Activated CD4-positive, alpha-beta T cell treated with anti-CD3 and anti-CD28 coated beads, Interleukin-2, amount 10 ng/mL, durations not matched to agents 24 days and 14 days (primary cell): ENCODE measurements at places on chromosomes 1 and 21. TPM values are rescaled to one million over a fixed set of nuclear protein-coding genes. Genes with fewer than 3 reads are reported as not detected.

Gene OR6K2
- total RNA-seq = not detected in 2 replicates

Gene SPATA17
- not detected in 2 replicates for total RNA-seq

Gene C8B
- not detected in 2 replicates for total RNA-seq

Gene SELL
- 82.3 and 92.7 TPM in 2 replicates for total RNA-seq

Gene ETNK2
- 0.07 TPM in 1 of 2 replicates, not detected in the other for total RNA-seq

Gene KCNK1
- total RNA-seq = 1.9 and 2.3 TPM in 2 replicates

Gene C1QA
- total RNA-seq = not detected in 2 replicates

Gene REN
- total RNA-seq = not detected in 2 replicates

Gene ABCB10
- total RNA-seq = 46.5 and 49.7 TPM in 2 replicates

Gene CREB3L4
- 8.3 and 9.7 TPM in 2 replicates for total RNA-seq

Gene LDLRAP1
- 6.1 TPM in 2 replicates for total RNA-seq

Gene SIM2
- total RNA-seq = 0.12 and 0.21 TPM in 2 replicates

Gene KLHDC7A
- not detected in 2 replicates for total RNA-seq

Gene CD101
- 0.82 and 1.2 TPM in 2 replicates for total RNA-seq

Gene ADORA3
- total RNA-seq = not detected in 2 replicates
